Amniotic stem cell (primary cell): ENCODE measurements at places on chromosomes 5 and 9.

GRCh38 chr5:153079396-153079795, 411.1 kb upstream of the GRIA1 start:
- no peak for DNase-seq

GRCh38 chr9:107749787-107750444, 260.3 kb upstream of the KLF4 start:
- peak; percentile 86 for DNase-seq

DNA sequence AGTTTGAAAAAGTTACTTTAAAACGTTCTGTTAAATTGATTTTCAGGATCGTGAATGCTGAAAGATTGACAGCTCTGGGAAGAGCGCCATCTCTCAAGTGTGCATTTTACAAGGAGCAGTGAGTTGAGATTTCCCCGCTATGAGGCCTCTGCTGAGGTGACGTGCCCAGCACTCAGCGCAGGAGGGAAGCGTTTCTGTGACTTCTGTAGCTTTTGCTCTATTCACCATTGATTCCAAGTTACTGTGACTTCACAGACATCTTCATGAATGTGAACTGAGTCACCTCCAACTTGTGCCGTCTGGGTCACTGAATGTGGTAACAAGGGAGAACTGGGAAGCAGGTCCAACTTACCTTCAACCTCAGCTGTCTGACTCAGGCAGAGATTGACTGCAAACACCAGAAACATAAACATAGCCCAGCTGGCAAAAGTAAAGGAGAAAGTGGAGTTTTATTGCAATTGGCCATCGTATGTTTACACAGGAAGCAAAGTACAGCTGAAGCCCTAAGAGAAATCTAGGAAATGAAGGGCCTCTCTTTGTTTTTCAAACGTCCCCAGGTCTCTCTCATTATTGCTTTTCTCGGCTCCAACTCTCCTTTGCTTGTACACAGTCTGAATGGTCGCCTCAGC, 428.8 kb upstream of the CLINT1 start:
- DNase-seq: peak; percentile 4

DNA sequence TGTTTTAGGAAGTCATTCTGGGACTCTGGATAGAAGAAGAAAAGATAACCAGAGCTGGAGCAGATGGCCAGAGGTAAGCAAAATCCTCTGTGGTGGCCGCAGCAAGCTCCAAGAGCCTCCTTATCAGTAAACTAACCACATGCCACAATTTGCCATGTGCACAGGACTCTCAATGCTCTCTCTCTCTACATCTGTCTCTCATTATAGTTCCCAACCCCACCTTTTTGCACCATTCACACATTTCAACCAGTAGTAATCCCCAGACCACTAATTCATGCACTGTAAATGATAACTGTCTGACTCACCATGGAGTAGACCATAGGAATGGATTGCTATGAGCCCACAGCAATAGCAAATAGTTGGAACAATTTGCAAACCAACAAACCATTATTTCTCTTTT, 526.1 kb downstream of the TLR4 start:
- DNase-seq: no peak

DNA sequence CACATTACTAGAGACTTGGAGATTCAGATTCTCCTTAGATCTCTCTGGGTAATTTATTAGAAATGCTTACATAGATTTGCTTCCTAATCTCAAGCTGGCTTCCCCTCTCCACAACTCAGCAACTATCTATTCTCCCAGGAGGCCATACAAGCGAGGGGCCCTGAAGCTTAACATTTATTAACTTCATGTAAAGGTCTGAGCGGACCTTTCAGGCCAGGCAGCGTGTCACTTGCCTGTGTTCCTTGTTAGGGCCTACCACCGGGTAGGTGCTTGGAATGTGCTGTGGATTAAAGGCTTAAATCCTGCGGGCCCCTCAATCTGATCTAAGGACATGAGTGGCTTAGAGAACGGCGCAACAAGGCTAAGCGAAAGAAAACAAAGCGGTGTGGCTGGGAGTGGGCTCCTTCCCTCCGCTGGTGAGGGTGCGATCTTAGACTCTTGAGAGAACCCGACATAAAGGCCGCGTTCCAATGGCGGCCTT, 712 bp upstream of the HSPA4 start:
- no peak for DNase-seq

DNA sequence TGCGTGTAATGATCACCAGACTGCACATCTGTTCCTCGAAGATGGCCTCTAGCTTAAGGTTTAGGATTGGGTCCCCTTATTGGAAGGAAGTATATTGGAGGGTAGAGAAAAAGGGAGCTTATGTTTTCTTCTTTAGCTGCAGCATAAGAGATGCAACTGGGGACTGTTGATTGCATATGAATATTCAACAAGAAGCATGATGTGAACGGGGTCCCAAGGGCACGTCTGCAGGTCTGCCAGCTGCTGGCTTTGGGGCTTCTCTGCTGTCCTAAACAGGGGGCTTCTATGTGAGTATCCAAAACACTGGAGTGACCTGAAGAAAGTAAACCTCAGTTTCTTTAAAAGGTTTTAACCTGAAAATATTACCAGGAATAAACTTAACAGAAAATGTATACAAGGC, 3.6 kb upstream of the BNIP1 start:
- no peak for DNase-seq

DNA sequence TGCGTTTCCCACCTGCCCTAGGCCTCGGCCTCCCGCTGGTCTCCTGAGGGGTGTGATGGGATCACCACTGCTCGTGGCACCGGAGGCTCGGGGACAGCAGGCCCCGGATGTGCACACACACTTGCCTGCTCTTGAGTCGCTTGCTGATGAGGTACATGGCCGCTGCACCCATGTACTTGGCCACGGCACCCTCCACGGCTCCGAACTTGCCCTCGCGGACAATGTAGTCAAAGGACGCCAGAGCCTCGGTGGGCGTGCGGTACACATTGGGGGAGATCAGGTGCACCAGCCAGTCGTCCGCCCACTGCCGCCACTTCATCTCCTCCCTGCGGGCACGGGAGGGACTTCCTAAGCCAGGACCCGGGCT, 4.7 kb downstream of the PTGES2 start:
- DNase-seq: no peak
